Suppressor macrophage treated with lipopolysaccharide for 1 hour (primary cell): ENCODE measurements at places on chromosomes 4 and X.
A peak's percentile ranks its signal among the peaks of the same experiment; 100 is the strongest.

DNA sequence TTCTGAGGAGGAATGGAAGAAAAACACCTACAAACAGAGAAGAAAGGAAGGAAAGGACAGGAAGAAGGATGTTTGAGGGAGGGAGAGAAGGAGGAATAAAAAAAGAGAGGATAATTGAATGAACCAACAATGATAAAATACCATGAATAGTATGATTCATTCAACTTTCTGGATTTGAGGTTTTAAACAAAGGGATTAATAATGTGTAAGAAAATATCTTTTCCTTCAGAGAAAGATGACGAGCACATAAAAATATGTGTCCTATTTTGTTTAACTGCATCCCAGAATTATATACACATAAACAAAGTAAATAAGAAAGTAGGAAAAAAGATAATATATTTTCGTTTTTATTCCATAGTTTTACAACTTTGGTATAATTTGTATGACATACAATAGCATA is 1380.4 kb downstream of the STIM2 start:
- no peak for DNase-seq

GRCh38 chr4:109185951-109186350 is 116.5 kb downstream of the COL25A1 start:
- DNase-seq, result no peak

GRCh38 chr4:11799196-11799595 is 370.5 kb upstream of the HS3ST1 start:
- no peak for DNase-seq

DNA sequence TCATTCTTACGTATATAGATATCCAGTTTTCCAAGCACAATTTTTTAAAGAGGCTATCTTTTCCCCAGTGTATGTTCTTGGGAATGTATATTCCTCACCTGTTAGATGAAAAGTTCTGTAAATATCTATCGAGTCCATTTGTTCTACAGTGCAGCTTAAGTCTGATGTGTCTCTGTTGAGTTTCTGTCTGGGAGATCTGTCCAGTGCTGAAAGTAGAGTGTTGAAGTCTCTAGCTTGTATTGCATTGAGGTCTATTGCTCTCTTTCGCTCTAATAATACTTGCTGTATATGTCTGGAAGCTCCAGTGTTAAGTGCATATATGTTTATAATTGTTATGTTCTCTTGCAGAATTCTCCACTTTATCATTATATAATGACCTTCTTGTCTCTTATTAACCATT is 373.1 kb downstream of the PPARGC1A start:
- no peak for DNase-seq

GRCh38 chr4:142713282-142714030 is 132.6 kb downstream of the INPP4B start:
- DNase-seq, result no peak

DNA sequence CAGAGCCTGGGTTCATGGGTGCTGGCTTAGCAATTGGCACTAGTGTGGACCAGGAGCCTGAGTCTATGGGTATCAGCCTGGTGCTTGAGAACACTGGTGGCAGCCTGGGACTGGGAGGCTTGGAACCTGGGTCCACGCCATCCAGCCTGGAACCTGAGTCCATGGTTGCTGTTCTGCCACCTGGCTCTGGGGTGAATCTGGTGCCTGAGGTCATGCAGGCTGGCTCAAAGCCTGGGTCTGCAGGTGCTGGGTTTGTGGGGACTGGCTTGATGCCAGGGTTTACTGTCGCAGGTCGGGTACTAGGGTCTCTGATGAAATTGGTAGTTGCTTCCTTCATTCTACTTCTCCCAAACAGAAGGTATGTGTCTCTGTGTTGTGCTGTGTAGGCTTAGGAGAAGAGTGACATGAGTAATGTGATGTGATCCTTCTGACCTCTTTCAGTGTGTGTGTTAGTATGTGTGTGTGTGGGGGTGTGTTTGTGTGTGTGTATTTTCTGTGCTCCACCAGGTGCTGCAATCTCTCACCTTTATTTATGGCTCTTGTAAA is 517.0 kb upstream of the EPHA5 start:
- DNase-seq, result no peak

DNA sequence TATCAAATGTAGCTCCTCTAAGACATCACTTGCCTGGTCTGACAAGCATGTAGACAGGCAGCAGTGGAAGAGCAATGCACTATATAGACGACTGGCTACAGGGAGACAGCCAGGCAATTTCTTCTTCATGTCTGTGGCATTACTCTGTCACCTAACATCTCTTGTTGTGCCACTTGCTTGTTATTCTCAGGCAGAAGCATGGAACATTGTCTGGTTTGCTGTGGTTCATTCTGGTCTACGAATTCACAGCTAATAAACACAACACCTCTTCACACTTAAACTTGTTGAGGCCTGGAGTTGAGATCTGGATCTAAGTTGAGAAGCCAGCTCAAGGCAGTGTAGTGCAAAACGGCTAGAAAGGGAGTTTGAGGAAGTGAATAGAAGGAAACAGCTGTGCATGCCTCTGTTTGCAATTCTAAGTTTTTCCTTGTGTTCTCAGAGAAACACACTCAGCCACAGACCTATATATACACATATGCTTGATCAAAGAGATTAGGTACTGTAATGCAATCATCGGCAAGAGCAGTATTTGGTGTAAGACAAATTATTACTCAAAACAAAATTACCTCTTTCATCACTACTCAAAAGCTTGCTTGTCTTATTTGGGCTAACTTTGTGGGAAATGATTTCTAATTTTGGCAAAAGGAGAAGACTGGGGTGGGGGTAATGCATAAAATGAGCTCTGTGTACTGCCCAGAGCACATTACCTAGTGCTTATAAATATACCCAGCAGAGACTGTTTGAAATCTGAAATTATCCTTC is 243.8 kb downstream of the PPP3CA start:
- peak; percentile 64 for DNase-seq

DNA sequence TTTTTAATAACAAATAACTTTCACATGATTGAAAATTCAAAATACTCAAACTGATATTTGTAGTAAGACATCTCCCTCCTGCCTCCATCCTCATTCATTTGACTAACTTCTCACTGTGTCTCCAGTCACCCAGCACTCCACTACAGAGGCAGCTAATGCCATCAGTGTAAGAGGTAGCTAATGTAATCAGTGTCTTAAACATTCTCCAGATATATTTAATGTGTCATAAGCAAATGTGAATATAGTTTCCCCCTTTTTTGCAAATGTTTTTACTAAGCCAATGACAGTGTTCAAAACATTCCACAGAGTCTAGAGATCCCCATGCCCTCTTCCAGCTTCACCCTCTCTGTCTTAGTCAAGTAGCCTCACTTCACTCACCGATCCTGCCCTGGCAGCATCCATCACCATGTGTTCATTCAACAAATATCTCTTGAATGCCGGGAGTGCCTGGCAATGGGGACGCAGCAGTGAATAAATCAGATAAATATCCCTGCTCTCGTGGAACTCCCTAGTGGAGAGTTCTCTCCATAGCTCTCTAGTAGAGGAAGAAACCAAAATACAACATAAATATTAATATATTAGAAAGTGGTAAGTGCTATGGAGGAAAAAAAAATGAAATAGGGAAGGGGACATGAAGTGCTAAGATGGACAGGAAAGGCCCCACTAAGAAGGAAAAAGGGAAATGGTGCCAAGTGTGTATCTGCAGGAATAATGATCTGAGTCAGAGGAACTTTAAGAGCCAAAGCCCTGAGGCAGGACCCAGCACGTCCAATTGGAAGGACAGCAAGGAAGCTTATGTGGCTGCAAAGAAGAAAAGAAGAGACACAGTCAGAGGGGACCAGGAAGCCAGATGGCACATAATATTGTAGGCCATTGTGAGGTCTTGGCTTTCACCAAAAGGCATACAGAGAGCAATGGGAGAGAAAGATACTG is 18.7 kb downstream of the SCFD2 start:
- no peak for DNase-seq

DNA sequence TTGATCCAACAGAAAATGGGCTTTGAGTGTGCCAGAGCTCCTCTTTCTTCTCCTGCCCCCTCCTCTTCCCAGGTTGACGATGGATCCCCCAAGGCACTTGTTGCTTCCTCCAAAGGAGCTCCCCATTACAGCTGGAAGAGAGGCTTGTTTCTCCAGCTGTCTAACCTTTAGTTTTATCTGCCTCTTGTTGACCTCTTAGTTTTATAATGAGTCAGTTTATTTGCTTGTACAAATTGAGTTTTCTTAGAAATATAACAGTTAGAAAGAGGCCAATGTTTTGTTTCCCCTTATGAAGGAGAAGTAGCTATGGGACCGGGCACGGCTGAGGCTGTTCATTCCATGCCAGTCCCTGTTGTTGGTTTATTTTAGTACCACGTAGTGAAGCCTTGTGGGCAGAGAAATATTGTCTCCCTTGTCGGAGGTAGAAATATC is 158.2 kb downstream of the SPRY1 start:
- no peak for DNase-seq

GRCh38 chr4:79862821-79863220 is 210.2 kb downstream of the ANTXR2 start:
- no peak for DNase-seq

DNA sequence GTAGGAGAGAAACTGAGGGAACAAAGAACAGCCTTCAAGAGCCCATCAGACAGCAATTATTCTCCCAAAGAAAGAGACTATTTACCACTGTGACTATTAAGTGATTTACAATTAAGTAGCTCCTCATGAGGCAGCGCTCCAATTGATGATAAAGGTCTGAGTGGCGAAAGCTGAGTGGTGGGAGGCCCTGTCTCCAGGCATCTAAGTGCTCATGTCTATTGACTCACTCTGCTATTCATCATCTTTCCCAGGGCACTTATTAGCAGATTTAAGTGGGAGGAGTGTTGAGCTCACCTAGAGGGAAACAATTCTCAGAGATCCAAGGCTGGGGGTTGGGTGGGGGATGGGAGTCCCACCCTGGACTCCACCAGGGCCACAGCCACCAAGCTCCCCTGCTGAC is 23.3 kb downstream of the AMER1 start:
- no peak for DNase-seq

GRCh38 chr4:155900381-155900780 is 3.1 kb upstream of the TDO2 start:
- no peak for DNase-seq

DNA sequence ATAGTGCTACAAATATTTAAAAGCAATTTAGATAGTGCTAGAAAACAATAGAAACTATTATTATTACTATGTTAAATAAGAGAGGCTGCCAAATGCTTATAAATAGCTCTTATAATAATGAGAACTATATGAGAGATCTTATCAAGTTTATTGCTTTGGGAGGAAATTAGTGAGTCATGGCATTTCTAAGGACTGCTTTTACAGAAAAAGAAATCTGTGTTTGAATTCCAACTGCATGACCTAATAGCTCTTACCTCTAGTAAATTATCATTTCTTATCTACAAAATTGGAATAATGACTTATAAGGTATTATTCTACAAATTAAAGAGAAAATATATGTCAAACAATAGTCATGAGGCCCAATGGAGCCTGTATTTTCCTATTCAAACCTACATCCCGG is 177.2 kb downstream of the GABRG1 start:
- no peak for DNase-seq

DNA sequence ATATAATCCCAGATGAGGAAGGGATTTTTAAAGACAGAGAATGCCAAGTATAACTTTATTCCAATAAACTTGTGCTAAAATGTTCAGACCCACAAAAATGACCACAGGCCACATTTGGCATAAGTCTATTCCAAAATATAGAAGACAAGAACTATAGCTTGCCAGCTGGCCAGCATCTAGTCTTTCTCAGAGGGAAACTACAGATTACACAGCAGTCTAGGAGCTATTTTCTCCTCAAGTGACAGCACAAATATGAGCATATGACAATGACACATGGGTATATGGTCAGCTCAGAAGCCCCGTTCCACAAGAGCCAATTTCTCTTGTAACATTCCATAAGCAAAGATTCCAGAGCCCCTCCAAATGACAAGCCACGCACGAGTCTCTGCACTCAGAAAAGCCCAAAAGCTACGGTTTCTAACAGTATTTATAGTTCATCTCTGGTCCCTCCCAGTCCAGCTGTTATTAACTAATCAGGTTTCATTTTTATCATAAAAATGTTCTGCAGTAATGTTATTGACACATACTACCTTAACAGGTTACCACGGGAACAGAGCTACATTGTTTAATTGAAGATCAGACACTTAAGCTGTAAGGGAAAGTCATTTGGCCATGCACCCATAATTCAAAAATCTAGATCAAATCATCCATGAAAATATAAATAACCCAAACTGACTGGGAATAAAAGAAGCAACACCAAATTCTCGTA is 70.3 kb downstream of the RAB28 start:
- peak; percentile 58 for DNase-seq

- peak; percentile 53 for DNase-seq
Measured at GRCh38 chr4:147683188-147683591, 773 bp downstream of the PRMT9 start.

GRCh38 chr4:146062340-146062739 is 113.2 kb upstream of the LSM6 start:
- no peak for DNase-seq

DNA sequence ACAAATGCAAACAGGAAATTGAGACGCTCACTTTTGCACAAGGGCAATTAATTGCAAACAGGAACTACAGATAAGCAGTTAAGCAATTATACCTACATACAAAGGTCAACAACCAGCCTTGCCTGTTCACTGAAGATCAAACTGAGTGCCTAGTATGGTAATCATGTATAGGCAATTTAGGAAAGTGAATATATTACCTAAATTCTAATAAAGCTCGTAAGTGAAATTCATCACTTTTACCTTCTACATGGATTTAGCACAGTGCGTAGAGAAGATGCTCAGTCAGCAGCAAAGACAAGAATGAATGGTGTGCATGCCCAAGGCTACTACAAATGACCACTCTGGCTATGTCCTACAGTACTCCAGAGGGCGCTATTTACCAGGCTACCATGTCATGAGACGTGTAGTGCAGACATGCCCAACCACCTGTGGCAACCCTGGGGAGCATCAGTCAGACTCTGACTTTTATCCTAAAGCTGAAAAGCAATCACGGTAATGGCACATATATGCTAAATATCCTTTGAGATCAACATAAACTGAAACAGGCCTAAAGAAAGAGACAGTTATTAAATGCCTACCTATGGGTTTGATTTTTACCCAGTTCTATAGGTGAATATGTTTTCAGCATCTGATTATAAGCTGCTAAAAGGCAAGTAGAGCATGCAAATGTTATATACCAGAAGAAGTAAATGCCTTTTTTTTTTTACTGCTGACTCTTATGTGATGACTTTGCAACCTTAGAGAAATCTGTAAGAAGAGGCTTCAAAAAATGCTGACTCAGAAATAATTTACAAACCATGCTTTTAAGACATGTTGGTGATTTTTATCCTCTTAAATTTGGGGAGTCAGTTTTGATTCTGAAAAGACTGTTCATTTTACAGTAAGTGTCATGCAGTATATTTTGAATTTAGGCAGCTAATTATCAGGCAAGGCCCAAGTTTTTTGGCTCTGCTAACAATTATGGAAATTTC is 178.0 kb downstream of the PPP3CA start:
- peak; percentile 84 for DNase-seq

DNA sequence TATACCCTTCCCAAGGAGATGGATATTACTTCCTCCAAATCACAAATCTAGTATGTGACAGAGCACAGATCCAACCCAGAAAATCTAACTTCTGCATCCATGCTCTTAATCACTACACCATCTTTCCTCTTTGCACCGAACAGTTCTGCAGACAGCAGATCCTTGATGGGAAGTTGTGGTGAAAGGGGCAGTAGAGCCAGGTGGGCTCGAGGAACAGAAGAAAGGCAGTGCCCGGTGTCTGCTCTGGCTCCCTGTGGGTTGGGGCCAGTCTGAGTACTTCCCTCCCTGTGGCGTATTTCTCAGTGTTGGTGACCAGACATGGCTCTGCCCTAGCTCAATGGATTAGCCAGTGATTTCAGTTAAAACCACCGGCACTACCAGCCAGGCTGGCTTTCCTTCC is 15.3 kb downstream of the HOPX start:
- DNase-seq, result no peak

- no peak for DNase-seq
Measured at GRCh38 chr4:70722199-70722791, 531 bp downstream of the RUFY3 start.
